Activated naive CD4-positive, alpha-beta T cell treated with anti-CD3 and anti-CD28 coated beads, Interleukin-2, amount 10 ng/mL, durations not matched to agents 5 hours and 36 hours (primary cell): ENCODE measurements at places on chromosomes 1 and 21. TPM values are rescaled to one million over a fixed set of nuclear protein-coding genes. Genes with fewer than 3 reads are reported as not detected.

Gene DMRTA2
- total RNA-seq, result not detected

Gene COL24A1
- total RNA-seq, result not detected

Gene APCS
- not detected for total RNA-seq

Gene MTARC1
- not detected for total RNA-seq

Gene DAP3
- total RNA-seq, result 132 TPM

Gene SIK1
- total RNA-seq, result 10.0 TPM

Gene FMOD
- 0.12 TPM for total RNA-seq

Gene ST6GALNAC5
- not detected for total RNA-seq

Gene PEAR1
- 0.28 TPM for total RNA-seq

Gene RNF220
- 90.6 TPM for total RNA-seq

Gene HSD3B2
- total RNA-seq, result not detected

Gene LMX1A
- total RNA-seq, result not detected

Gene SLFNL1
- total RNA-seq, result 0.29 TPM

Gene HTR6
- total RNA-seq, result not detected

Gene INSRR
- 0.05 TPM for total RNA-seq

Gene ATAD3C
- 2.3 TPM for total RNA-seq

Gene TPR
- total RNA-seq, result 156 TPM

Gene TEDDM1
- total RNA-seq, result not detected
